ENCODE measurements at places on chromosomes 4 and X.

DNA sequence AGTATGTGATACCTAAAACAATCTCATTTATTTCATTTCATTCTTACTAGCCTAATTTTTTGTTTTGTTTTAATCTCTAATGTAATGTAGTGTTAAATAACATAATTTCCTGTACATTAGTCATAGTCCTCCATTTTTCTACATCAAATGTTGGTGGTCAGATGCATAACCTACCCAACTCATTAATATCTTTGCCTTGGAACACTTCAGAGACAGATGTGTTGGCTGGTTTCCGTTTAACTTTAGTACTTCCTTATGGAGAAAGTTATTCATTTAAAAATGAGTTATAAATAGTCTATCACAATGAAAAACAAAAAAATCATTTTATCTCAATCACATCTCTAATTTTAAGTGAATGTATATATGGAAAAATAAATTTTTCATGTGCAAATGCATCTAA is 190.2 kb downstream of the ANTXR2 start:
- DNase-seq: no peak

DNA sequence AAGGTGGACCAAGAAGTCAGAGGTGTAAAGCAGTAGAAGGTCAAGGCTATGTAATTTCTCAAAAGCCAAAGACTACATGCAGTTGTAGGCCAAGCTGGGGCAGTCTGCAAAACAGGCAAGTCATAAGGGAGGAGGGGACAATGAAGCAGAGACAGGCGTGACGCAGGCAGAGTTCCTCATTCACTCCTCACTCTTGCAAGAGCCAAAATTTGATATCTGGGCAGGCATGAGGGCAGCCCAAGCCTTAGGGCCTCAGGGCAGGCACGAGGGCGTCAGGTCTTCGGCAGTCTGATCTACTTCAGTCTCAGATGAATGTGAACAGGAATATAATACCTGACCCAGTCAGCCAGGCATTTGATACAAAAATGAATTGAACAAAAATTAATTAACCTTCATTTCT is 86.4 kb upstream of the AGA start:
- no peak for DNase-seq

GRCh38 chrX:131841496-131842437 is 181.3 kb upstream of the STK26 start:
- DNase-seq: peak; percentile 59

- no peak for DNase-seq
Observed at GRCh38 chr4:22514001-22514400, 1.9 kb downstream of the ADGRA3 start.

DNA sequence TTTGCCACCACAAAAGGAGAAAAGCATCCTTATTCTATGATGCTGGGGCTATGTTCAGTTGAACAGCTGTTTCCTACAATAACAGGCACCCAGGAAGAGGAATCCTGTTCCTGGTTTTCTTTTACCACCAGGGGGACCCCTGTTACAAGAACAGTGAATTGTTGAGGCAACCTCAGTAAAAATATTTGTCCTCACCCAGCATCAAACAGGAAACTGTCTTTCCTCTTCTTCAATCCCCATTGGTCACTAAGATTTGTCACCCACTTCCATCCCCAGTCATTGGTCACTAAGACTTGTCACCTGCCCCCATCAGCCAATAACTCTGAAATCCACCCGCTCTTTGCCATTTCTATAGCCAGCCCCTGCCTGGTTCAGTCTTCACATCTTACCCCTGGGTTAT is 143.5 kb upstream of the GALNT7 start:
- DNase-seq: peak; percentile 49

GRCh38 chr4:25852103-25852502 is 10.7 kb downstream of the SEL1L3 start:
- no peak for DNase-seq

- no peak for DNase-seq
Observed at GRCh38 chrX:29724316-29724715, 491.0 kb upstream of the MAGEB2 start.

- DNase-seq: no peak
Observed at GRCh38 chr4:111937368-111937767, 207.9 kb upstream of the FAM241A start.

- DNase-seq: no peak
Observed at GRCh38 chrX:138690591-138690990, 20.9 kb downstream of the FGF13 start.

GRCh38 chrX:129678614-129679195 is 23.9 kb upstream of the APLN start:
- DNase-seq: peak; percentile 30

- DNase-seq: no peak
Observed at GRCh38 chrX:15702488-15703371, 35.3 kb upstream of the CA5B start.

DNA sequence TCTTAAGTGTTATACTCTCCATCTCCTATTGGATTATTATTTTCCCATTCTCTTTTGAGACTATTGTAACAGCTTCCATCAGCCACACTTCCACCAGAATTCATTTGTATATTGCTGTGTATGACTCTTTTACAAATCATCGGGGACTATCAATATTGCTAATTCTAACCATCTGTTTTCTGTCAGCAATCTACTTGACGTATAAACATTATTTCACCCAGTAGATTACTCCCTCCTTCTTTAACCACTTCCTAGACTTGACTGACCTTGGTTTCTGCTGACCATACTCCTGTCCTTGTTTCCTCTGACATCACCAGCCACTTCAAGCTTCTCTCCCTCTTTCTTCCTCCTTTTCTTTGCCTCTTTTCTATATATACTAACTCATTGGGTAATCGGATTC is 402.9 kb downstream of the PCDH18 start:
- DNase-seq: no peak

GRCh38 chr4:140152751-140153418 is 1.1 kb downstream of the MAML3 start:
- DNase-seq: peak; percentile 39

GRCh38 chr4:108651014-108651791 is 804 bp downstream of the OSTC start:
- no peak for DNase-seq

GRCh38 chrX:130055899-130056298 is 54.4 kb downstream of the ELF4 start:
- no peak for DNase-seq

DNA sequence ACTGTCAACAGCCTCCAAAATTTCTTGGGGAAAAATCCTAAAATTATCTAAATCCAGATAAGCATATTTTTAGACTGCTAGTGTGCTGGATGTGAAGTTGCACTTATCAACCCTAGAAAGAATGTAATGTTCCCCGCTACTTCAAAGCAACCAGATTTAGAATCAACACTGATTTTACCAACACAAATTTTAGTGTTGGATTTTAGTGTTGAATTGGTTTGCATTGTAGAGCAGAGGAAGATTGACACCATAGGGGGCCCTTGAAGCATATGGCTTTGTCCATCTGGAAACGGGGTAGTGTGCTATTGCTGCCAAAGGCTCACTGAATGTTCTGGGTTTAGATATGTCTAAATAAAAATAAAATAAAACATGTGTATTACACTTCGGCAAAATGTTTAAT is 126.3 kb upstream of the EMCN start:
- no peak for DNase-seq

GRCh38 chrX:16005917-16006316 is 117.4 kb upstream of the GRPR start:
- DNase-seq: no peak

GRCh38 chr4:762211-763190 is 56.9 kb downstream of the PCGF3 start:
- DNase-seq: no peak

DNA sequence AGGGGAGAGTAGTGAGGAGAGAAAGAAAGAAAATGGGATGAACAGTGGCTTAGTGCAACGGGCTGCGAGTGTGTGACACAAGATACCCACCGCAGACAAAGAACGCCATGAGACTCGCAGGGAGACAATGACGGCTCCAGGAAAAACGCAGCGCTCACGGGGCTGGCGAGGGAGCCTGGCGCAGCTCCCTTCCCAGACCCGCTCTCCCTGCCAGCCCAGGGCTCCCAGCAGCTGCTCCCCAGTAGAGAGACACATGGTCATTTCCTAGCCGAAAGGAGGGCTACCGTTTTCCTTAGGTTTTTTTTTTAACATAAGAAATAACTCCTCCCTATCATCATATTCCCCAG is 149.5 kb downstream of the MAML3 start:
- no peak for DNase-seq

DNA sequence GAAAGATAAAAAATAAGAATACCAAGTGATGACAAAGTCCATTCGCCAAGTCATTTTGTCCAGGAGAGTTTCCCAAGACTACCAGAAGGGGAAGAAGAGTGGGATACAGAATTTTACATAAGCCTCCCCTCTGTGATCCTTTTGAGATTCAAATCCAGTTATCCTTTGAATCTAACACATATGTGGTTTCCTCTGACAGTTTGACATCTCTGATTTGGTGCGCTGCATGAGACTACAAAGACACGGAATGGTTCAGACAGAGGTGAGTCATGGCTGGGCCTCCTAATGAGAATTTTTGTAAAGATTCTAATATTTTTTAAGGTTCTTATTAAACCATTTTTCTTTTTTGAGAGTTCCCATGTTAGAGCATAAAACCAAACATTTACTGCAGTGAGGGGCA is 38.3 kb downstream of the SLC10A6 start:
- DNase-seq: no peak

- no peak for DNase-seq
Observed at GRCh38 chr4:74063859-74064258, 25.4 kb upstream of the CXCL3 start.

DNA sequence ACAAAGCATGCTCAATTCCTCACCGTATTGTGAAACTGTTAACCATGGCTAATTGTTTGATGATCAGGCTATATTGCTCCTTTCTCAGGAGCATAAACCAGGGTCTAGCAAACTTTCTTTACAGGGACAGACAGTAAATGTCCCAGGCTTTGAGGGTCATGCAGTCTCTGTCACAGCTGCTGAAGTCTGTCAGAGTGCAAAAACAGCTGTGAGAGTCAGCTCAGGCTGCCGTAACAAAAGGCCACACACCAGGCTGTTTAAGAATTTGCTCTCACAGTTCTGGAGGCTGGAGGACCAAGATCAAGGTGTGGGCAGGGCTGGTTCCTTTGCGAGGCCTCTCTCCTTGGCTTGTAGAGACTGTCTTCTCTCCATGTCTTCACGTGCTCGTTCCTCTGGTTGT is 75.6 kb downstream of the GPR143 start:
- DNase-seq: no peak

GRCh38 chr4:101730291-101731117 is 60.0 kb upstream of the BANK1 start:
- DNase-seq: peak; percentile 51

DNA sequence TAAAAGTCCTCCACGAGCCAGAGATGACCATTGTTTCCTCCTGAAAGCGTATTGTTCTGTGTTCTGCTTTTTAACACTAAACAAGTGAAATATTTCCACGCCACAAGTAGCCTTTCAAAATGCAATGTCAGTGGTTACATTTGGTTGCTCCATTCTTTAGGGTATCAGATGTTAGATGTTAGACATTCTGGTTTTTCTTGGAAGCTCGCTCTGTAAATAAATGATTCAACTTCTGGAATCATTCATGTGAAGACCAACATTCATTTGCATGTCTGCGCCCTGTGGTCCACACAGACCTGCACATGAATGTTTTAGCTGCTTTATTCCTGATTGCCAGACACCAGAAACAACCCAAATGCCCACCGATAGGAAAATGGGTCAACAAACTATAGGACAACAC is 38.0 kb upstream of the HELT start:
- DNase-seq: no peak

GRCh38 chr4:139092271-139092670 is 76.7 kb downstream of the NOCT start:
- DNase-seq: no peak

DNA sequence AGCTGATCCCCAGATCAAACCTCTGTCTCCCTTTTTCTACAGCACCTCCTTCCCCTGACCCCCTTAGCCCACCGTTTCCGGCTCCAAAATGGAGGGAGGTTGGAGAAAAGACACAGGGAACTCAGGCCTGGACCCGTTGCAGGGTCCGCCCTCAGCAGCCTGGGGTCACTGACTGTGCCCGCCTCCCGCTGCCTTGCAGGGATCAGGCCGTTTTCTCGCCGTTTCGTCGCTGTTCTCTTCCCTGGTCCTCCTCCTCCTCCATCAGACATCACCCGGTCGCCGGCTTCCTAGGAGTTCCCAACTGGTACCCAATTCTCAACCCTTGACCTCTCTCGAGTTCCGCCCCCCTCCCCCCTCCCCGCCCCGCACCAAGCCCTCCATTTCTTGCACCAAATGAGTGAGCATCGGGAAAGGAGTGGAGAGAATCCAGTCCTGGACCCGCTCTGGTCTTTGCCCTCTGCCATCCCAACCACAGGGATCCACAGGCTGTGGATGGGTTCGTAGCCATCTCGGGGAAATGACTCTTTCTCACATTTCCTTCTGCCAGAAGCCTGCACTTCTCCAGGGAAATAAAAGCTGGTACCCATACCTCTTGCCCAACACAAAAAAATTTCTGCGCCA is 493 bp downstream of the TCEAL5 start:
- DNase-seq: no peak

GRCh38 chrX:10158279-10159144 is 1.7 kb downstream of the CLCN4 start:
- DNase-seq: no peak

GRCh38 chr4:153438916-153439756 is 27.0 kb upstream of the TMEM131L start:
- peak; percentile 57 for DNase-seq

DNA sequence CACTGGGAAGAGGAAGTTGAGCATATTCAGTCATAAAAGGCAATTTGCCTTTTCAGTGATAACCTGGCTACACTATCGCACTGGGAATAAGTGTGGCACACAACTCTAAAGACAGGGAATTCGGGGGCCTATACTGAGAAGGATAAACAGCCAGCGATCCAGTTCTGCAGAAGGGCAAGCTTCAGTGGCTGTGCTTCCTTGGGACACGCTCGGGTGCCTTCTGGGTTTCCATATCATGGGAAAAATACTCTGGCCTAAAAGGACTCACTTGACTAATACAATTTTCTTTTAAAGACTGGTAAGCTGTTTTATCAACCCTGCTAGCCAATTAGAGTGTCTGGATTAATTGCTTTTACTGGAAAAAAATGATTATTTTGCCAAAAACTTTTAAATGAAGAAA is 58.5 kb downstream of the TENM3 start:
- DNase-seq: no peak

GRCh38 chrX:69028761-69029120 is 136.5 kb downstream of the PJA1 start:
- DNase-seq: no peak

All from CD4-positive, alpha-beta T cell treated with Interleukin-12 subunit alpha and Interleukin-12 subunit beta, for 1 hour (primary cell).